ENCODE measurements at places on chromosomes 16 and 17.
A peak's percentile ranks its signal among the peaks of the same experiment; 100 is the strongest.

GRCh38 chr17:44636562-44636961 lies 19.7 kb upstream of the MEIOC start:
- DNase-seq = peak; percentile 22

- DNase-seq = no peak
Measured at GRCh38 chr17:19656851-19657581, 8.5 kb downstream of the ALDH3A2 start.

DNA sequence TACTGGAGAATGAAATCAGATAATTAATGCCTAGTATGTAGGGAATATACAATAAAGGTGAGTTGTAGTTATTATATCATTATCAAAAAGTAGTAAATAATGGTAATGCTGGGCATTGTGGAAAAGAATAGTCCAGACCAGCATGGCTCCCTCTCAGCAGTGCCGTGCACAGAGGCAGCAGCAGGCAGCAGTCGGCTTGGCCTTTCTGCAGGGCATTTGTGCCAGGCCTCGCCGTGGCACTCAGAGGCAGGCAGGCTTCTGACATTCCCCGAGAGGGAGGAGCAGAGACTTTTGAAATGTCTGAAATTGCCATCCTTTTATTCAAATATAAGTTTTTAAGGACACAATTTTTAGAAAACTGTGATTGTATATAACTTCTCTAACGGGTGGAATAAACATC lies 15.0 kb downstream of the KIAA0513 start:
- DNase-seq = no peak

DNA sequence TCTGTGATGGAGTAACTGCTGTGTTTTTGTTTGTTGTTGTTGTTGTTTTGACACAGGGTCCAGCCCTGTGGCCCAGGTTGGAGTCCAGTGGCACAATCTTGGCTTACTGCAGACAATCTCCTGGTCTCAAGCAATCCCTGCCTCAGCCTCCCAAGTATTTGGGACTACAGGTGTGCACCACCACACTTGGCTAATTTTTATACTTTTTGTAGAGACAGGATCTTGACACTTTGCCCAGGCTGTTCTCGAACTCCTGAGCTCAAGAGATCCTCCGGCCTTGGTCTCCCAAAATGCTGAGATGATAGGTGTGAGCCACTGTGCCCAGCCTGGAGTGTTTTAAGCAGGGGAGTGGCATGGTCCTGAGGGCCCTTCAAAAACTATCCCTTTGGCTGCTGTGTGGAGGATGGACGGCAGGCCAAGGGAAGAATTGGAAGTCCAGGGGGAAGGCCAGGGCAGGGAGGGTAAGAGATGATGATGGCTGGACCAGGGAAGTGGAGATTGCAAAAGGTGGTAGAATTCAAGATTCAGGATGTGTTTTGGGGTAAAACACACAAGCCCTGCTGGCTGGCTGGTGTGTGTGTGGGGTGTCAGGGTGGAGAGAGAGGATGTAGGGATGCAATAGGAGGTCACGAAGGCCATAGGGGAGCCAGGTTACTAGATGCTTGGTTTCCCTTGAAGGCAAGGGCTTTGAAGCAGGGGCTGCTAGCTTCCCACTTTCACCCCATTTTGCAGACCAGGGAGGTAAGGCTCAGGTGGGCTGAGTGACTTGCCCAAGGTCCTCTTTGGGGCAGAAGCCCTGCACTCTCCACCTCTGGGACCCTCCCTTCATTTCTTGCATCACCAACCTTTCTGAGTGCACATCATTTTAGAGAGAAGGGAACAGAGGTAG lies 18.8 kb upstream of the PLLP start:
- DNase-seq = no peak

DNA sequence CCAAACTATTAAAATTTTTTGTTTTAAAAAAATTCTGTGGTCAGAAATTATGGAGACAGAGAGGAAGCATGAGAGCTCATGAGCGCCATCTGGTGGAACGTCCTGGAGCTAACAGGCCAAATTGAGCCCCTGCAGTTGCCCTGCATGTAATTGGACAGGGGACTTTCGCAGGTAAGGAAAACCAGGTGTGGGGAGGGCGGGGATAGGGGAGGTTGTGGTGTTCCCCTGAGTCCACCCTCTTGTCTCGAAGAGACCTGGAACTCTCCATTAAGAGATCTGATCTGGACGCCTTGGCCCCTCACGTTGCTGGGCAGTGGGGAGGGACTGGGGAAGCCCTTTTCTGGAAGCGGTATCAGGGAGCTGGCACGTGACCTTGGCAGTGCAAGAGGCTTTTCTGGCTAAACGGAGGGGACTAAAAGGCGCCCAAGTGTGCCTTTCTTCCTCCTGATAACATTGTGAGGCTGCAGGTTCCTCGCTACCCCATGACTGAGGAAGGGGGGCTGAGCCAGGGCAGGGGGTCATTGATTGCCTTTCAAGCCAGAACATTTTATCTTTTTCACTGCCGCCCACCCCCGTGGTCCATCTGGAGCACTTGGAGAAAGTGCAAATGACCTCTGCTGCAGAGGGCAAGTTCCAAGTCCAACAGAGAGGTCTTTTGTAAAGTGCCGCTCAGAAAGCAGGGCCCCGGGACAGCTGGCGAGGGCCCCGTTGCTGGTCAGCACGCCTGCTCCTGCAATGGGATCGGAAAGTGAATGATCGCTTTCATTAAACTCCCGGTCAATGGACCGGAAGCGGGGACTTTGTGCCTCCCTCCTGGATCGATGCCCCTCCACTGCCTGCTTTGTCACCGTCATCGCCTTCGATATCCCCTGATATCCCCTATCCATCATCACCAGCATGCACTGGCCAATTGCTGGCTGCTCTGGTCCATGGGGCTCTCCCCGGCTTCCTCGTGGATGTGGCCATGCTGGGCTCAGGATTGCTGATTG lies 18.4 kb downstream of the PDILT start:
- DNase-seq = peak; percentile 4

DNA sequence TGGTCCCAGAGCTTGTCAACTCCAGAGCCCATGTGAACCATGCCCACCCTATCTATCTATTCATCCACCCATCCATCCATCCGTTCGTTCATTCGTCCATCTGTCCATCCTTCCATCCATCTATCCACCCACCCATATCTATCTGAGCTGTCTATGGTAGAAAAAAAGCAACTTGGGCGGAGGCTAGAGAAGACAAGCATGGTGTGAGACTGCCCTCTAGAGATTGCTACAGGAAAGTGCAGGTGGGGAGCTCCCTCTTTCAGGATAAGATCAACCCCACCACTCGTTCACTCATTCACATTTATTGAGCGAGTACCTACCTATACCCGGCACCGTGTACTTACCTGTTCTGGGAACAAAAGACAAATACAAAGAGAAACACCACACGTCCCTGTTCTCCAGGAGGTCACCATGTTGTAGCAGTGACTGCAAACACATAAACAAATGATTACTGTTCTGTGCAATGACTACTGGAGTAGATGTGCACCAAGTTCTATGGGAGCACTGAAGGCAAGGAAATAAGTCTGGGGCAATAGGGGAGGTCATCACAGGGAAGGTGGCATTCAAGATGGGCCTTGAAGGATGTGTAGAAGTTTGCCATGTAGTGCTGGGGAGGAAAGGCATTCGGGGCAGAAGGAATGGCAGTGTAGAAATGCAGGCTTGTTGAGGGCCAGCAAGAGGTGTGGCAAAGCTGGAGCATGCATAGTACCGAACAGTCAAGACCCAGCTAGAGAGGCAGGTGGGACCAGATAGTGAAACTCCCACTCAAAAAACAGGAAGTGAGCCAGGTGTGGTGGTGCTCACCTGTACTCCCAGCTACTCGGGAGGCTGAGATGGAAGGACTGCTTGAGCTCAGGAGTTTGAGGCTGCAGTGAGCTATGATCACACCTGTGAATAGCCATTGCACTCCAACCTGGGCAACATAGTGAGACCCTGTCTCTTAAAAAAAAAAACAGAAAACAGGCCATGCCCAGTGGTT lies 13.4 kb upstream of the ATP5MC1 start:
- DNase-seq = peak; percentile 60

DNA sequence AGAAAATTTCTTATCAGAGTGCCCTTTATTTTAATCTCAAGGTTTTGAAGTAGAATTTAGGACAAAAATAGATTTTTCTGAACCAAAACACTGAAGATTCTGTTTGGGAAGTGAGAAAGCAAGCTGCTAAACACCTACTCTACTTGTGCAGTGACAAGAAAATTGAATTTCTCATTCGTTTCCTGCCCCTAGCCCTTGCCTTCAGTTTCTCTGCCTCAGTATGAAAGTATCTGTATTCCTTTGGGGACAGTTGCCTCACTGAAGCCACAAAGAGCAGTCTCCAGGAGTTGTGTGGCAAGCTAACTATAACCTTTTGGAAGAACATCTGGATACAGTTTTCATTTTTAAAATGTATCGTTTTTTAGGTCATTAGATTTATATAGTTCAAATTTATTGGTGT lies 19.7 kb downstream of the MOSMO start:
- no peak for DNase-seq

GRCh38 chr16:20889625-20890275 lies 10.4 kb downstream of the DCUN1D3 start:
- no peak for DNase-seq

DNA sequence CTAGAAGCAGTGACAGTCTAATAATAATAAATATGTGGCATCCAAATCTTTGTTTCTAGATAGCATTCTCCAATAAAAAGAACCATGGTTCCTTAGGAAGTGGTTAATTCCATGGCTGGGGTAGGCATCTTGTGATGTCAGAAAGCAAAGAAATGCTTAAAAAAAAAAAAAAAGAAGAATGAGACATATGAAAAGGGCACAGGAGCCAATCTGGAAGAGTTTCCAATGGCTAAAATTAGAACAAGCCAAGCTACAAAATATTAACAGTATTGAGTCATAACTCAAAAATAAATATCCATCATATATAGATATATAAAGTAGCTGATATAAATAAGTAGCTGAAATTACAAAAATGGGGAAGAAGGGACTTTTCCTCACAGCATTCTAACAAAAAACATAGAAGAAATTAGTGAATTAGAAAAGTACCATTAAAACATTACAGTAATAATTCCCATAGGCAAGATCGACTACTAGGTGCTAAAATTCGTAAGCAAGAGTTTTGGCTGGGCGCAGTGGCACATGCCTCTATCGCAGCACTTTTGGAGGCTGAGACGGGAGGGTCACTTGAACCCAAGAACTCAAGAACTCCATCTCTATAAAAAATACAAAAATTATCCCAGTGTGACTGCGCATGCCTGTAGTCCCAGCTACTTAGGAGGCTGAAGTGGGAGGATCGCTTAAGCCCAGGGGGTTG lies 111.3 kb downstream of the TRIM37 start:
- DNase-seq = no peak

DNA sequence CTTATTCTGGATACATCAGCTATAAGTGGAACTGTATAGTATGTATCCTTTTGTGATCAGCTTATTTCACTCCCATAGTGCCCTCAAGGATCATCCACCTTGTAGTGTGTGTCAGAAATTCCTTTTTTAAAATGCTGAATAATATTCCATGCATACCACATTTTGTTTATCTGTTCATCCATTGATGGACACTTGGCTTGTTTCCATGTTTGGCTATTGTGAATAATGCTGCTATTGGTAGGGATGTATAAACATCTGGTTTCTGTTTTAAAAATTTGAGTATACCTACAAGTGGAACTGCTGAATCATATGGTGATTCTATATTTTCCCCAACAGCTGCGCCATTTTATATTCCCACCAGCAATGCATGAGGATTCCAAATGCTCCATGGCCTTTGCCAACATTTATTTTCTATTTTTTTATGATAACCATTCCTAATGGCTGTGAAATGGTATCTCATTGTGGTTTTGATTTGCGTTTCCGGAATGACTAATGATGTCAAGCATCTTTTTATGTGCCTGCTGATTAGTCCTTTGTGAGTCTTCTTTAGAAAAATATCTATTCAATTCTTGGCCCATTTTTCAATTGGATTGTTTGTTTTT lies 11.6 kb downstream of the RCVRN start:
- no peak for DNase-seq

GRCh38 chr16:629185-629832 lies 1.5 kb upstream of the WFIKKN1 start:
- no peak for DNase-seq

GRCh38 chr17:36777118-36777517 lies 160.2 kb upstream of the LHX1 start:
- no peak for DNase-seq

- DNase-seq = no peak
Measured at GRCh38 chr16:66309-67182, 5.9 kb downstream of the RHBDF1 start.

DNA sequence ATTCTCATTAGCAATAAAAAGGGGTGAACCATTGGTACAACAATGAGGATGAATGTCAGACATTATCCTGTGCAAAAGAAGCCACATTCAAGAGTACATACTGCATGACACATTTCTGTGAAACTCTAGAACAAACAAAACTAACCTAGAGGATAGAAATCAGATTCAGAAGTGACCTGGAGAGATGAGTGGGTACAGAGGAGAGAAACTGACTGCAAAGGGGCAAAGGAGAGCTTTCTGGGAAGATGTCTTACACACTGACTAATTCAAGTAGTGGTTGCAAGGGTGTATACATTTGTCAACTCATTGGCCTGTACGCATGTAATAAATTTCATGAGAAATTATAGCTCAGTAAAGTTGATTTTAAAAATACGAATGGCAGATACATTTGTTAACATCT lies 115.6 kb downstream of the GAS7 start:
- no peak for DNase-seq

GRCh38 chr16:57514791-57515600 lies 21.4 kb downstream of the CCDC102A start:
- no peak for DNase-seq

- no peak for DNase-seq
Measured at GRCh38 chr17:43517615-43518386, 28.3 kb downstream of the ETV4 start.

DNA sequence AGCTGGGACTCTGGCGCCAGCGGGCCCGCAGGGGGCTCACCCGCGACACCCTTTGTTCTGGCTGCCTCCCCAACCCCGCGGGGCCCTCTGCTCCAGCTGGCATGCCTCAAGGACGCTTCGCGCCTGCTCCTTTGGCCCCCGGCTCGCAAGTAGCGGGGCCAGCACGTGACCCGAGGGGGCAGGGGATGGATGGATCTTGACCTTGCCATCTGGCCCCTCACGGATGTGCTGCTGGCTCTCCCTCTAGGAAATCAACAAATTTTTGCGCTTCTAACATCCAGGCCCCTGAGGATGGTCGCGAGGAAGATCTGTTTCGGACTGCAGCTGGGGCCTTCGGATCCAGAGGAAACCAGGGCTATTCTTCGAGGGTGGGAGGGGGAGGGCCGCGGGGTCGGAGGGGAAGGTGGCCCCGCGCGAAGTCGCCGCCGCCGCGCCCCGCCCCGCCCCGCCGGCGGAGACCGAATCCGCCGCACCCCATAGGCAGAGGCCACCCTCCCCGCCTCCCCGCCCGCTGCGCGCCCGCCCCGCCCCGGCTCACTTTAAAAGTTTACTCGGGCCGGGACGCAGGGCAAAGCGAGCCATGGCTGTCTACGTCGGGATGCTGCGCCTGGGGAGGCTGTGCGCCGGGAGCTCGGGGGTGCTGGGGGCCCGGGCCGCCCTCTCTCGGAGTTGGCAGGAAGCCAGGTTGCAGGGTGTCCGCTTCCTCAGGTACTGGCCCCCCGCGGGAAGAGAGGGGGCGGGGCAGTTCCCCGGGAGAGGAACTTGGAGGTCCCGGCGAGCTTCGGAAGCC lies at the start of gene ACSF2:
ACSF2 (plus strand) TSS at position 537 of the 790 bp plus-strand sequence; CDS start at position 581, 44 bp downstream.
- DNase-seq = no peak

GRCh38 chr16:62738666-62739460 lies 702.6 kb upstream of the CDH8 start:
- DNase-seq = no peak

- DNase-seq = no peak
Measured at GRCh38 chr17:50767030-50767429, 288 bp downstream of the ANKRD40CL start.

GRCh38 chr17:12619459-12620199 lies 46.1 kb upstream of the MYOCD start:
- DNase-seq = no peak
